ENCODE measurements at places on chromosomes 16 and 17.

- no peak for DNase-seq
These were observed 13.2 kb upstream of the AURKB start for GRCh38 chr17:8223356-8224126.

GRCh38 chr17:21183468-21183867, 30.5 kb downstream of the TMEM11 start:
- DNase-seq, result no peak

GRCh38 chr17:73293480-73293911, 18.3 kb downstream of the CDC42EP4 start:
- DNase-seq, result no peak

DNA sequence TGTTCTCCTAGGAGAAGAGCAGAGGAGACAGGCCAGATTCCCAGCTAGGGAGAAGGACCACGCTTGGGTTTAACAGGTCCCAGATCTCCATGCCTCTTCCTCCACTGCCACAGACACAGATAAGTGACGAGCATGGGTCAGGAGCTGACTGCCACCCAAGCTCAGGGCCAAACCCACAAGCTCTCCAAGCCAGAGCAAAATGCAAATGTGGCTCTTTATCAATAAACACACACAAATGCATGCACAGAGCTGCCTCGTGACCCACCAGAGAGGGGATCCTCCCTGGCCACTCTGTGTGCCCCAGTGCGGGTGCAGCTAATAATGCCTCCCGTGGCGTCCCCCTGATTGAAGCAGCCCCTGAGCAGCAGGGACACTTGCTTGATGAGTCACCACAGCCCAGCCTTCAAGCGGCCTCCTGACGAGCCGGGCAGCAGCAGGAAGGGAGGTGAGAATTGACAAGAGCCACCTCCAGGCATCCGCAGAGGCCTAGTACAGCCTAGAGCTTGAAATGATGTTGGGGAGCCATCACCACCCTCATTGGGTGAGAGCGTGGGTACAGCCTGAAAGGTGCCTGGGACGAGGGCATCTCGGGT, 143.9 kb downstream of the CCDC182 start:
- DNase-seq, result no peak

DNA sequence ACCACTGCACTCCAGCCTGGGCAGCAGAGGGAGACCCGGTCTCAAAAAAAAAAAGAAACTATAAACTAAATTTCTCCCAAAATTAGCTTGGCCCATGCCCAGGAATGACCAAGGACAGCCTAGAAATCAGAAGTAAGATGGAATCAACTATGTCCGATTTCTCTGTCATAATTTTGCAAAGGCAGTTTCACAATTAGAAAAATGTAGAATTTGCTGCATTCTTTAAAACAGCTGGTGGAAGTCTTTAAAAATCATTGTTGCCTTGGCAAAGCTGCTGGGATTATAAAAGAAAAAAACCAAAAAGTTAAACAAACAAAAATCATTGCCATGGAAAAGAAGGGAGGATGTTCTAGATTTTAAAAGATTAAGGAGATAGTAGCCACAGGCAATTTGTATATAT, 32.4 kb downstream of the WWP2 start:
- DNase-seq, result no peak

GRCh38 chr17:37726248-37726647, 18.6 kb downstream of the HNF1B start:
- DNase-seq, result no peak

DNA sequence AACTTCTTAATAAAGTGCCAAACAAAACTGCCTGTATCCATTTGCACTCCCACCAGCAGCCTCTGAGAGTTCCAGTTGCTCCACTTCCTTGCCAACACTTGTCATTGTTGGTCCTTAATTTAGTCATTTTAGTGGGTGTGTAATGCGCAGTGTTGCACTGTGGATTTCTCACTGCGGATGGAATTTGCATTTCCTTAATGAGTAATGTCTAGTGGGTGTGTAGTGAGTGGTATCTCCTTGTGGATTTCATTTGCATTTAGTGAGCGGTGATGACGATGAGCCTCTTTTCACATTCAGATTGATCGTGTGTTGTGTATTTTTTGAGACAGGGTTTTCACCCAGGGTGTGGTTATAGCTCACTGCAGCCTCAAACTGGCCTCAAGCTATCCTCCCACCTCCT, 4.1 kb upstream of the MSLN start:
- no peak for DNase-seq

DNA sequence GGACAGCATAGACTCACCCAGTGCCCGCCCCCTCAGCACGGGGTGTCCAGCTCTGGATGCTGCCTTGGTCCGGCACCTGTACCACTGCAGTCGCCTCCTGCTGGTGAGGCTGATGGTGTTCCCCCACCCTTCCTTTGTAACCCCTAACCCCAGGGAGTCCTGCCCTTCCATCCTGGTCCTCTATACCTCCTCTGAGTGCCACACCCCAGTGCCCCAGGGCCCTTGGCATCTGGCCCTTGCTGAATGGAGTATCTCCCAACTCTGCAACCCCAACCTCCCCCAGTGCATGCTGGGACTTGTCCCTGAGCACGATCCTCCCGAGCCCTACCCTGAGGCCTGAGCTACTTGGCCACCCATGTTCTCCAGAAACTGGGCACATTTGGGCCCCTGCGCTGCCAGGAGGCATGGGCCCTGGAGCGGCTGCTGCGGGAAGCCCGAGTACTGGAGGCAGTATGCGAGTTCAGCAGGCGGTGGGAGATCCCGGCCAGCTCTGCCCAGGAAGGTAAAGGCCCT, 15.8 kb downstream of the RIPOR1 start:
- DNase-seq, result no peak

DNA sequence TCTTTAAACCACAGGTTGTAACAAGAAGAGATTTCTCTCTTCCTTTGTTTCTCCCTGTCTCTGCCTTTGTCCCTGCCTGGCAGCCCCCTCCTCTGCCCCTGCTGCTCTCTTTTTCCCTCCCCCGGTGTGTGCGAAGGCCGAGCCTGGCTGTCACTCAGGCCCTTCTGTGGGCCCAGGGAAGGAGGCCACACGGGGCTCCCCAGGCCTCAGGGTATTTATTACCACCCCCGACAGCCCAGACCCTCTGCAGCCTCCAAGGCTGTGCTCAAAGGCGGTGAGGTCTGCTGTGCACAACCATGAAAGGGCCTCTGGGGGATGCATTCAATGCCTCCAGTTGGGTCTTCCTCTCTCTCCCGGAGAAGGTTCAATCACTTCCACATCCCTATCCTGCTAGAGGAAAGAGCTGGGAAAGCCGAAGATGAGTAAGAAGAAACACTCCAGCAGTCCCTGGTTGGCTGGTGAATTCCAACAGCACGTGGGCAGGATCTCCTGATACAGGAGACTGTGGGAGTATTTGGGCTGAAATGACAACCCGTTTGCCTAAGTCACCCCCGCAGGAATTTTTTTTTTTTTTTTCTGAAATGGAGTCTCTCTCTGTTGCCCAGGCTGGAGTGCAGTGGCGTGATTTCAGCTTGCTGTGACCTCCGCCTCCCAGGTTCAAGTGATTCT, 34.2 kb downstream of the ZNF423 start:
- no peak for DNase-seq

GRCh38 chr17:31156326-31156725, 61.5 kb downstream of the NF1 start:
- DNase-seq, result no peak

DNA sequence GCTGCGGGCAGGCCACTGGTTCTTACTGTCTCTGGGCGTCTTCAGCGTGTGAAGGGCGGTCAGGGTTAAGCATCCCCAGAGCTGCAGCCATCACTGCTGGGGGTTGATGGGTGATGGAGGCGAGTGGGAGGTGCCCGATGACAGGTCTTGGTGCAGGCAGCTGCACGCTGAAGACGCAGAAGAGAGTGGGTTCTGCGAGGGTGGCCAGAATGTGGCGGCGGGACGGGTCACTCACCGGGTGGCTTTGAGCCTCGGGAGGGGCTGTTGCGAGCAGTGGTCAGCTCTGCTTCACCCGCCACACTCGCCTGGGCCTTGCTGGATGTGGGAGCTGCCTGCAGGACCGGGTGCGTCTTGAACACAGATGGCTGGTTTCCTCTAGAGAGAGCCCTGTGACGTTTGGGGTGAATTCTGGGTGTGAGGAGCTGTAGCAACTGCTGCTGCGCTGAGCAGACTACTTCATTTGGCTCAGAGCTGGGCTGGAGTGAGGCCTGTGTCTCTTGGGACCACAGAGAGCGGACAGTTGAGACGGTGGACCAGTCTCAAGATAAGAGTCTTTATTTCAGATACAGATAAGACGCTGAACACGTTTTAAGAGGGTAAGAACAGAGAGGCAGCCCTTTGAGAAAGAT, 44.6 kb upstream of the ZNF750 start:
- no peak for DNase-seq

- DNase-seq, result no peak
These were observed 6.0 kb downstream of the CA4 start for GRCh38 chr17:60155815-60156214.

GRCh38 chr17:751269-752001, 629 bp downstream of the GEMIN4 start:
- peak; percentile 33 for DNase-seq

GRCh38 chr17:27259356-27259755, 34.6 kb upstream of the WSB1 start:
- DNase-seq, result no peak

GRCh38 chr17:74212209-74212912, 1.0 kb upstream of the TTYH2 start:
- DNase-seq, result no peak

DNA sequence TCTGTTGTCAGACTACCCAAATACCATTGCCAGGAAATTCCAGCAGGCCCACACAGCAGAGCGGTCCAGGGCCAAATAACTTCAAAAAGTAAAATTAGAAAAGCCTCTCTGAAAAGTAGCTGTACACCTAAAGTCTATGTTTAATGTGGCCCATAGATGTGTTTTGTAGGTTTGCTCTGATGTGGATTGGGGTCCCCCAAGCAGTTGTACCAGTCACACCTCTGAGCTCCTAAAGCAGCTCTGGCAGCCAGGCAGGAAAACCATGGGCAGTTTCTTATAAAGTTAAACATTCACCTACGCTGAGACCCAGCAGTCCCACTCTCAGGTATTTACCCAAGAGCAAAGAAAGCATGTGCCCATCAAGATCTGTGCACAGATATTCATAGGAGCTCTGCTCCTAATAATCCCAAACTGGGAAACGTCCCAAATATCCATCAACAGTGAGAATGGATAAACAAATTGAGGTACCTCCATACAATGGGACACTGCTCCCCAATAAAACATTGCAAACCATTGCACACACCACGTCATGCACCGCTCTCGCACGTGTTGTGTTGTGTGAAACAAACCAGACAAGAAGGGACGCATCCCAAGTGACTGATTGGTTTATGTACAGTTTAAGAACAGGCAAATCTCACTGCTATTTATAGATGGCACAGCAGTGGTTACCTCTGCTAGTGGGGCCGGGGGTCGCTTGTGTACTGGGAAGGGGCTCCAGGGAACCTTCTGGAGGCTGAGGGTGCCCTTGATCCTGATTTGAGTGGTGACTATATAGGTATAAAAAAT, 15.8 kb upstream of the PRM1 start:
- DNase-seq, result no peak

DNA sequence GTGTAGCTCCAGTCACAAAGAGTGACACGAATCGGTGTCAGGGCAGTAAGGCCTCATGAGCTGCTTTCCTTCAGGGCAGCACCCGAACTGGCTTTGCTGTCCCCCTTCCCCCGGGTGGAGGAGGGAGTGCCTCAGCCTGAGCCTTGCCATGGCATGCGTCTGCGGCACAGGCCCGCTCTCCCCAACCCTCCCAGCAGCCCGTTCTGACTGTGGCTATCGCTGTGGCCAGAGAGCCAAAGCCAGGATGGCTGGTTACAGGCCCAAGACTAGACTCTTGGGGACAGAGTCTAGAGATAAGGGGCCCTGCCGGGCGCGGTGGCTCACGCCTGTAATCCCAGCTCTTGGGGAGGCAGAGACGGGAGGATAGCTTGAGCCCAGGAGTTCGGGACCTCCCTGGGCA, 25.9 kb downstream of the CLUH start:
- DNase-seq, result no peak

GRCh38 chr16:48433116-48433849, 48.1 kb upstream of the SIAH1 start:
- DNase-seq, result no peak

GRCh38 chr17:77451894-77452852, 311.4 kb downstream of the SEC14L1 start:
- DNase-seq, result no peak

DNA sequence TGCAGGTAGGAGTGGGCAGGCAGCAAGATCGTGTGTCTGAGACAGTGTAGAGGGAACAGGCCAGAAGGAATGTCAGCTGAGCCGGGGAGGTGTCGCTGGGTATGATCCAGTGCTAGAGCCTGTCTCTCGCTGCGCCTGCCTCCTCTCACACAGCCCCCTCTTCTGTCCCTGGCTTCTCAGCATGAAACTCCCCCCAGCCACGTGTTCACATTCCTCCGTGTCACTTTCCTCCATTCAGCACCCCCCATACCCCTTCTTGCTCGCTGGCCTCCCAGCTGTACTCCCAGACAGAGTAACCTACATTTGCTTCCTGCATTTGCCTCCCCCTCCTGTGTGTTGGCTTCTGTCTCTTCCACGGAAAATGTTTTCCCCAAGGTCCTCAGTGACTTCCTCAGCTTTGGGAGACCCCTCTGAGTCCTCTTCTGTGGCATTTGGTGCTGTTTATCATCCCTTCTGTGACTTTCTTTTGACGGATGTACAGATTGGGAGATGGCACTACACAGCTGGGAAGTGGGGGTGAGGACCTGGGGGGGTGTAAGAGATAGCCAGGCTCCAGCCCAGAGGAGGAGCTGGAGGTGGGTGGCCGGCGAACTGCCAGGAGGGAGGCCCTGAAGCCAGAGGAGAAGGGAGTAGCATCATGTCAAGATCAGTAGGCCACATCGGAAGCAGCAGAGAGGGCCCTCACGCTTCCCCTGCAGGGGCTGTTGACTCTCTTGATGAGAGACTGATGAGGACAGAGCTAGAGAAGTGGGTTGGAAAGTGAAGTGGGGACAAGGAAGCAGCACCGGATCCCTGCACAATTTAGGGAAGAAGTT, 19.2 kb downstream of the SGF29 start:
- no peak for DNase-seq

- no peak for DNase-seq
These were observed 3.8 kb upstream of the TLCD2 start for GRCh38 chr17:1713878-1714426.

DNA sequence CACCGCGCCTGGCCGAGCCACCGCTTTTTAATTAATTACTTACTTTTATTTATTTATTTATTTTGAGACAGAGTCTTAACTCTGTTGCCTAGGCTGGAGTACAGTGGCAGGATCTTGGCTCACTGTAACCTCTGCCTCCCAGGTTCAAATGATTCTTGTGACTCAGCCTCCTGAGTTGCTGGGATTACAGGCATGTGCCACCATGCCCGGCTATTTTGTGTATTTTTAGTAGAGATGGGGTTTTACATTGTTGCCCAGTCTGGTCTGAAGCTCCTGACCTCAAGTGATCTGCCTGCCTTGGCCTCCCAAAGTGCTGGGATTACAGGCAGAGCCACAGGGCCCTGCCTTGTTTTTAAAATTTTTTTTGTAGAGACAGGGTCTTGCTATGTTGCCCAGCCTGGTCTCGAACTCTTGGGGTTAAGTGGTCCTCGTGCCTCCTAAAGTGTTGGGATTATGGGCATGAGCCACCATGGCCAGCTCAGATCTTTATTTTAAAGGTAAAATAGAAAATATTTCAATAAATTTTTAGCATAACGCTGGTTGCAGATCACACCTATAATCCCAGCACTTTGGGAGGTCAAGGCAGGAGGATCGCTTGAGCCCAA, 18.3 kb upstream of the NUDT16L1 start:
- DNase-seq, result no peak
